ENCODE measurements at places on chromosomes 16 and 17.

DNA sequence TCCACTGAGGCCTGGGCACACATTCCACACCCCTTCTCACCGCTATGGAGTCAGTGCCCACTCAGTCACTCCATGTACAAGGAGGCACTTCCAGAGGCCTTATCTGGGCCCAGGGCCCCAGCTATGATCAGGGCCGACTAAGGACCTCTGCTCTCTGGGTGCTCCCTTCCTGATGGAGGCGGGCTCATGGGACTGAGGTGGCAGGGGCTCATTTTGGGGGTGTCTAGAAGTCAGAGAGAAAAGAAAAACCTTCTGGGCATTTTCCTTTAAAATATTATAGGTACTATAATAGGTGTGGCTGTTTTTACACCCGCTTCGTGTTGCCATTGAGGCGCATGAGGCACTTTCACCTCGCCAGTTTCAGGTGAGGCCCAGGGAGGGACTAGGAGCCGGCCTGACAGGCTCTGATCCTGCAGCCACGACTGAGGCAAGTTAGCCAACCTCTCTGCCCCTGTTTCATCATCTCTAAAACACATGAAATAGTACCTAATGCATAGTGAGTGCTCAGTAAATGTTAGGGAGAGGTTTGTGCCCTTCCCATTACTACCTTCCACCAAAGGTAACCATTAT is 14.4 kb downstream of the B9D1 start:
- DNase-seq: no peak

DNA sequence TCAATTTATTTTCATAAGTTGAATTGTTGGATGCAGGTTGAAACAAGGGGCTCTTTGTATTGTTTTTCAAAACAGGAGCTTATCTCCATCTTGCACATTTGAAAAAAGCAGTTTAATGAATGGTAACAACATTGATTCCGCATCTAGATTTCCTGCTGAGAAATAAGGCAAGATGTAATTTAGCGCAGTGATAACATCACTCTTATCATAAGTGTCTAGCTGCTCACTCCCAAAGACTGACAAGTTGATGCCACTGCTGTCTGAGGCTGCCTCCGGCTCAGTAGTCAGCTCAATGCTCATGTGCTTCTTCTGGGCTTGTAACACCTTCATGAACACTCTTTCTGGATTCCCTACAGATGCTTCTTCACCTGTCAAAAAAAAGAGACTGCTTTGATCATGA is 92.4 kb downstream of the KPNA2 start:
- DNase-seq: no peak

GRCh38 chr16:50899951-50900350 is 158.1 kb downstream of the CYLD start:
- DNase-seq: no peak

- no peak for DNase-seq
Observed at GRCh38 chr17:59642565-59642964, 22.9 kb downstream of the CLTC start.

GRCh38 chr16:85238233-85238647 is 126.0 kb upstream of the CIBAR2 start:
- DNase-seq: no peak

DNA sequence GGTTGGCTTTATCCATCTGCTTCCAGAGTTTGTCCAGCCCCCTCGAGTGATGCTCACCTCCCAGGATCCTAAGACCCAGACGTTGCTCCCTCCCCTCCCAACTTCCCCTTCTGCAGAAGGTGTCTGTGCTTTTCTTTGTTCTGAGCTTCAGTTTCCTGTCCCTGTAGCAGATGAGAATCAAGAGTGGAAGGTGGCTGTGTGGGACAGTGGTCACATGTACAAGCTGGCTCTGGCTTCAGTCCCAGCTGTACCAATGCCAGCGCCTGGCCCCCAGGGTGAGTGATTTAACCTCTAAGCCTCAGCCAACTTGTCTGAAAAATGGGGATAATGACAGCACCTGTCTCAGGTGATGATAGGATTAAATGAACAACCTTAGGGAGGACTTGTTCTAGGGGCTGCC is 7.7 kb downstream of the PRR15L start:
- no peak for DNase-seq

DNA sequence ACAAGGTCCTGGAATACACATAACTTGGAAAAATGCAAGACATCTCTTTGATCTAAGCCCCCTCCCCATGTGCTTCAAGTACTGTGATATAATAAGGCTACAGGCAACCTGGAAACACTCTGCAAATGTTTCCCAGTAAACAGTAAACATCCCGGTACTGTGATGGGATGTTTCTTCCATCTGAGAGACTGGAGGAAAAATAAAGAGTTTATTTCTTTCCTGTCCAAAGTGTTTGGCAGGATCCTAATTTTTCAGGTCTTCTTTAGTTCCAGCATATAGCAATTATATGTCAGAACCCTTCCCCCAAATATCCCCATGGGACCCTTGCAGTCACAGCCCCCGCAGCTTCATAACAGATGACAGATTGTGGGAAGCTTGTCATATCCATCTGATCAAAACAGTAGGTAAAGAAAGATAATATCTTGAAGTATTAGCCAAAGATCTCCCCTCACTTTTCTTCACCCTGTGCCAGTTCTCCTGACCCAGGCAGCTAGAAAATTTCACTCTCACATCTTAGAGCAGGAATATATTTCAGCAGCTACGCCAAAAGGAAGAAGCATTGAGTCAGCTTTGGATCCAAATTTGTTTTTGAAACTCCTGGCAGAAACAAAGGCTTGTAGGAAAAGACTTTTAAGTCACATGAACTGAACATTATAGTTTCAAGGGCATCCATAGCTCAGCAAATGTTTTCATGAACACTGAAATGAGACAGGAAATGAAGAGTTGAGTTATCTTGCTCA is 141.3 kb downstream of the HS3ST3A1 start:
- no peak for DNase-seq

DNA sequence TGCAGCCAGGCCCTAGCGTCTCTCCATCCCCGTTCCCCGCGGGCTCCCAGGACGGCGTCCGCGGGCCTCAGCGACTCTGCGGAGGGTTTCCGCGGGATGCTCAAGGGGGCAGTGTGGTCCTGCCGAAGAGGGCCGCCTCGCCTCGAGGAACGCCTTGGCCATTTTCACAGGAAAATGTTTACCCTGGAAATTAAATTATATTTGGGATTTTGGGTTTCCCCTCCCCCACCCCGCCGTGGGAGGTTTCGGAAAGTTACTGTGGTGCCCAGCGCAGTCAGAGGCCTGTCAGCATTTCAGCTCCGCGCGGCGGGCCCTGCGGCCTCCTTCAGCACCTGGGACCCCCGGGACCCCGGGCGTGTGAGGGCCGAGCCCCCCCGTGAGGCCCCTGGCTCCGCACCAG is 94.5 kb downstream of the PCTP start:
- no peak for DNase-seq

DNA sequence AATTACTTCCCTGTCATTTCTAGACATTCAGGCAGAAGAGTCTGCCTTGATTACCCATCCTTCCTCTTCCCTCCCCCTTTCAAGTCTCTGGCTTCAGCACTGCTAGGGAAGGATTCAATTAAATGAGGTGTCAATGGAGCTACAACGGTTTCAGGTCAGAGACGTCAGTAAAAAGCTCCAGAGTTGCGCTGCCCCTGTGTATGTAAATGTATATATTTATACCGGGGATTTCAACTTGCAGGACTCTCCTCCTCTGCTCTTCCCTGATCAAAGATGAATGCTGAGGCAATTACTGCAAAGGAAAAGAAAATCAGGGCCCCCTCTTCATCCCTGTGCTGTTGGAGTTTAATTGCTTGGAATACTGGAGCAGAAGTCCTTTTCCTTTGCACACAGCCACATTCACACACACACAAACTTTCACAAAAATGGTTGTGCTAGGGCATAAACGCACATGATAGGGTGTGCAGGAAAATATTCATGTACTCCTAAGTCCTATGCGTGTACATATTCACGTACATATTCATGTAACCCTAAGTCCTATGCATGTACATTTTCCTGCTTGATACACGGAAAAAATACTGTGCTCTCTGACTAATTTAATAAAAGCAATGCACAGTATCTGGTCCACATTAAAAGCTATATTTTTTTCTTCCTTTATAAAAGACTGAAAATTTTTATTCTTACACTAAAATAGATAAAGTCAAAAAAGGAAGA is 129.7 kb upstream of the PMFBP1 start:
- DNase-seq: no peak

DNA sequence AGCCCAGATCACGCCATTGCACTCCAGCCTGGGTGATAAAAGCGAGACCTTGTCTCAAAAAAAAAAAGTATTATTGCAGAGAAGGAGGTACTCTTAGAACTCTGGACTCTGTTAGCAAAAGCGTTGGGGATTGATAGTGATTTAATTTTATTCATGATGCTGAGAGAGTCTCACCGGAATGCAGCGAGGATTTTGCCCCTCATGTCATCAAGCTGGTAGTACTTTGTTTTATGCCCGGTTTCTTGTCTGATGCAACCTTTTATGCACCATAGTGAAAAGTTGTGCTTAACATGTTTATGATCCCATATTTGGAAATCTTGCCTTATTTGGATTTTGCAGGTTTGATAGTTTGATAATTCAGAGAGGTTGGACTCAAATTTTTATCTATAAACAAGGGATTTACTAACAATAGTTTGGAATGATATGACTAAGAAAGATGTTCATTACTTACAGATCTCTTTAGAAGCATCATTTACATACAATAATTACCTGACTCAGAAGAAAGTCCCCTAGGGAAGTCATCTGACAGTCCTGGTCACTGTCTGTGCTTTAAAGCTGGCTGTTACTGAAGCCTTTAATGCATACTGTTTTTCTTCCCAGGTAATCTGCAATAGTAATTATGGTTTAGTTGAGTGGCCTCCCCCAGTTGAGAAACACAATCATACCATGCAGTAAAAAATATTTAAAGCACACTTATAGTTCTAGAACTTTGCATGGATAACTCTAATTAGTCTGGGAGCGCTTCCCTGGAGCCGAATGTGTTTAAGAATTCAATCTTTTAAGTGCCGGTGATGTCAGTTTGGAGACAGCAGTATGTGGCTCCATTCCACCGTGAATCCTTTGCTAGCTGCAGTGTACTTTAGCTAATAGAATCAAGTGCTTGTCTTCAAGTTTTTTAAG is 120.9 kb downstream of the PRKCA start:
- DNase-seq: no peak

GRCh38 chr17:9233271-9233599 is 211.9 kb downstream of the NTN1 start:
- DNase-seq: no peak

- no peak for DNase-seq
Observed at GRCh38 chr16:57146735-57147134, 39.1 kb downstream of the PSME3IP1 start.

DNA sequence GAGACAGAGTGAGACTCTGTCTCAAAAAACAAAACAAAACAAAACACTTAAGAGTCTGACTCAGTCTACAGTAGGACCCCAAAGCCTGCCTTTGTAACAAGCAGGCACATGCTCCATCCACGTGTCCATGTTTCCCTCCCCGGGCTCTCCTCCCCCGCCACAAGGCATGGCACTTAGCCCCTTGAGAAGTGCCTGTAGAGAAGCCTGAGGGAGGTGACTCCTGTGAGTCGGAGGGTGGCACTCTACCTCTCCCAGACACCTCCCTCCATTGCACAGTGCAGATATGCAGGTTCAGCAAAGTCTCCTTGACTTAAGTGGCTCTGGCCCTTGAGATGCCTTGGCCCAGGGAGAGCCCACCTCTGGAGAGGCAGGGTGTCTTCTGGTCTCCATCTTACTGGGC is 6.8 kb downstream of the FHOD1 start:
- DNase-seq: no peak

- no peak for DNase-seq
Observed at GRCh38 chr17:8148560-8148959, 3.6 kb downstream of the PER1 start.

GRCh38 chr17:39231591-39232551 is 6.1 kb upstream of the STAC2 start:
- DNase-seq: no peak

GRCh38 chr17:82021107-82021899 is 1.4 kb downstream of the CENPX start:
- peak; percentile 61 for DNase-seq

- no peak for DNase-seq
Observed at GRCh38 chr16:9457215-9457614, 365.8 kb downstream of the HAPSTR1 start.

DNA sequence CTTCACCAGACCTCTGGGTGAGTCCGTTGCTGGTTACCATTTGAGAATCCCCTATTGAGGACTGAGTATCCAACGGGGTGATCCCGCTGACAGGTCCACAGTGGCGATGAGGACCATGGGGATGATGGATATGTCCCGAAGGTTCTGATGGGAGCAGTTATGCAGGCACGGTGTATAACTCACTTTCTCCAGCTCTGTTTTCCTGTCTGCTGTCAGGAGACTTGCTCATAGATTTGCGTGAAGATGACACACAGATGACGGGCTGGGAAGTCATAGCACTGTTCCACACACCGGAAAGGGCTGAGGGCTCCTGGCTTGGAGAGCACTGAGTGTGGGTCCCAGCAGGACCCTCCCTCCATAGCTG is 22.2 kb upstream of the ADCY7 start:
- no peak for DNase-seq

- DNase-seq: no peak
Observed at GRCh38 chr16:11145173-11145818, 110.7 kb downstream of the SOCS1 start.

- DNase-seq: no peak
Observed at GRCh38 chr17:49787884-49788477, 500 bp upstream of the KAT7 start.

GRCh38 chr17:62746941-62747340 is 61.2 kb downstream of the MARCHF10 start:
- DNase-seq: no peak

DNA sequence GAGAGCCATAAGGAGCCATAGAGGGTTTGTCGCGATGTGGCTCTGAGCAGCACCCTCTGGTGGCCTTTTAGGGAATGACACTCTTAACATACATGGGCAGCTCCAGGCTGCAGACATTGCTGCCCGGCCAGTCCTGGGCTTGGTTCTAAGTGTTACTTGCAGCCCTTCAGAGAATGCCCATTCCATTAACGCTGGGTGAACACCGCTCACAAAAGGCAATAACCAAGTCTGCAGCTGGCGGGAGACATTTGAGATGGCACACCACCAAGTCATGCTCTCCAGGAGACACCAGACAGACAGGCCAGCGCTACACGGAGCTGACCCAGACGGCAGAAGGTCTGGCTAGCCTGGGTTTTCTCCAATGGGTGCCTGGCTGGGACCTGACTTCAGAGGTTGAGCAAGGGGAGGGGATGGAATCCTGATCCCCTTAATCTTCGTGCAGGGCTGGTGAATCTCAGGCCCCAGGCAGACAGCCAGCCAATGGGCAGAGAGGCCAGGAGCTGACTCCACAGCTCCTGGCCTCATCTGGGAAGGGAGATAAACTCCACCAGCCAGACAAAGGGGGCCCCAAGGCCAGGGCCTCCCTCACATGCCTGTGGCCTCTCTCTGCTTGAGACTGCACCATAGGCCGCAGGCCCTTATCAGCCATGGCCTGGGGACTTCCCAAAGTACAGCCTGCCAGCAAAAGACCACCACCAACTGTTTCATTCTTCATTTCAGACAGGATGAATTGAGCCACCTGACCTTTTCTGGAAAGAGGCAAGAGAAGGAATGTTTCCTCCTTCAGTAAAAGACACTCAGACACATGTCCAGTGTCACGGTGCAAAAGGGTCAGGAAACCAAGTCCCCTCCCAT is 58.8 kb downstream of the ZDHHC7 start:
- DNase-seq: peak; percentile 33

- no peak for DNase-seq
Observed at GRCh38 chr17:47246120-47246519, 7.5 kb upstream of the ITGB3 start.

GRCh38 chr16:27847030-27847550 is 216.4 kb downstream of the GSG1L start:
- no peak for DNase-seq
